ENCODE measurements at places on chromosomes 16 and 17. TPM values are rescaled to one million over a fixed set of nuclear protein-coding genes. Genes with fewer than 3 reads are reported as not detected.

CPNE7 gene
- not detected for polyA plus RNA-seq

ITGAL gene
- 4.1 TPM for polyA plus RNA-seq

HOXB9 gene
- polyA plus RNA-seq: 0.43 TPM

MAPT gene
- polyA plus RNA-seq: 8.2 TPM

EPN3 gene
- polyA plus RNA-seq: 1.5 TPM

PYY gene
- not detected for polyA plus RNA-seq

NPB gene
- 0.96 TPM for polyA plus RNA-seq

DNA sequence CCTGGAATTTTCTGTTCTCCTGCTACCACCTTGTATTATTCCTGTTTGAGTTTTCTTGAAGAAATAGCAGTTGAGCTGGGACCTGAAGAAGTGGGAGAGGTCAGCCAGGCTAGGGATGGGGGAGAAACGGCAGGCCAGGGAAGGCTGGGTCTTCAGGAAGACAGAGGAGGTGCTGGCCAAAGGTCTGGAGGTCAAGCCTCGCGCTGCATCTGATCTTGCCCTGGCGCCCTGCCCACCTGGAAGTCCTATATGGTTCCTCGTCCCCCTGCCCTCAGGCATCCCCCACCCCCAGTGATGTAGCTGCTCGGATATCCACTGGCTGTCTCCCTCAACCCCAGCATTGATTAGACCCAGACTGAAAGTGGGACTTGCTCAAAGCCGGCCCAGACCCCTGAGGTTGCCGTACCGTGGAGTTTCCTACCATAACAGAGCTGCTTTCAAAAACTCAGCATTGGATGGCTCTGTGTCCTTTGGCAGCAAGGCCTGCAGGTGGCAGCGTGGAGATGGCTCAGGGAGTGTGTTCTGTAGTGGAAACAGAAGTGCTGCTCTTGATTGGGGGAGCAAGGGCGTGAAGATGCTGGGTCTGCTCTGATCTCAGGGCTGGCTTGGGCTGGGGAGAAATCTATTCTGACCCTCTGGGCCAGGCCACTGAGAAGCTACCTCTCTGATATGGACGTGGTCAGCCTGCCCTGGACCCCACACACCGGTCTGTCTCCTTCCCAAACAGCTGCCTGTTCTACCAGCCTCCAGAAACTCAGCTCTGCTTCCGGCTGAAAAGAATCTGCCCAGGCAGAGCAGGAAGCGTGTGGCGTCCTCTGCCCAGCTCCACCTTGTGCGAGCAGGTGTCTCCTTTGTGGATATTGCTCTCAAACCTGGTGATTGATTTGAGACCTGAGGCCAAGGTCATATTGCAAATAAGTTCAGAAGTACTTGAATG, 107.0 kb upstream of the CACNG5 start:
- DNase-seq: peak; percentile 56

- no peak for DNase-seq
Measured at GRCh38 chr17:71522383-71522782, 598.4 kb upstream of the SOX9 start.

- DNase-seq: no peak
Measured at GRCh38 chr17:71458322-71458721, 662.5 kb upstream of the SOX9 start.

GRCh38 chr17:48561884-48562810, 16.0 kb downstream of the HOXB4 start:
- no peak for DNase-seq

DNA sequence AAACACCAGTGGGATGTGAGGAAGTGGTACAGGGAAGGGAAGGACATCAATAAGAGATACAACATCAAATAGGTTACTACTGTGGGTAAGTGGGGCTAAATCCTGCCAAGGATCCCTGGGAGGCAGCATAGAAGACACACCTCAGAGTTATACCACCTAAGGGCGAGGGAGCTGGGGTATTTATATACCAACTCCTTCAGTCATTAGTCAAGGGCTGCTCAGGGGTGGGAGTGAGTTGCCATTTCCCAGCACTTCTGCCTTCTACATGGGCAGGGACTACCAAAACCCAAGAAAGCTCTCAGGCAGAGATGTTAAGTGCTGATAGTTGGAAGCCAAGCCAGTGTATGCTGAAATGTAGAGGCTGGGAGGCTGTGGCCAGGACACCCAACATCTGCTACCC, 57.5 kb upstream of the MARCHF10 start:
- DNase-seq: no peak

GRCh38 chr17:72125742-72126141, 4.9 kb downstream of the SOX9 start:
- DNase-seq: no peak

DNA sequence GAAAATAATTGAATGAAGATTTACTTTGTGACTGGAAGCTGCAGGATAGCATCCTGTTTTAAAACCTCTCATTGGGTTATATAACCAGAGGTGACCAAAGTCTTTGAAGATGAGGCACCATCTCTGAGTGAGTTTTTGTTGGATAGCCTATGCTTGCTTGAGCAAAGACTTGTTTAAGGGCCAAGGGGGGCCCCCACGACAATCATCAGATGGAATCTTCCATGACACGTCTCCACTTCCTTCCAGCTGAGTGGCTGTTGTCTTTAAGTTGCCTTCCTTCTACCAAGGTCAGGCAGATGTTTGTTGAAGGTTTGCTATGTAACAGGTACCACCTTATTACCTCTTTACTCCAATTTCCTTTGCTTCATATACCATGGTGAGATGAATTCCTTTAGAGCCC, 188.8 kb downstream of the PRKCA start:
- no peak for DNase-seq

GRCh38 chr16:67910158-67910557, 17.1 kb downstream of the PSKH1 start:
- no peak for DNase-seq

GRCh38 chr17:298791-299450, 53.7 kb downstream of the RPH3AL start:
- DNase-seq: peak; percentile 68

- DNase-seq: no peak
Measured at GRCh38 chr16:64586781-64587180, 535.1 kb downstream of the CDH11 start.

- no peak for DNase-seq
Measured at GRCh38 chr17:77215281-77215680, 74.5 kb downstream of the SEC14L1 start.

DNA sequence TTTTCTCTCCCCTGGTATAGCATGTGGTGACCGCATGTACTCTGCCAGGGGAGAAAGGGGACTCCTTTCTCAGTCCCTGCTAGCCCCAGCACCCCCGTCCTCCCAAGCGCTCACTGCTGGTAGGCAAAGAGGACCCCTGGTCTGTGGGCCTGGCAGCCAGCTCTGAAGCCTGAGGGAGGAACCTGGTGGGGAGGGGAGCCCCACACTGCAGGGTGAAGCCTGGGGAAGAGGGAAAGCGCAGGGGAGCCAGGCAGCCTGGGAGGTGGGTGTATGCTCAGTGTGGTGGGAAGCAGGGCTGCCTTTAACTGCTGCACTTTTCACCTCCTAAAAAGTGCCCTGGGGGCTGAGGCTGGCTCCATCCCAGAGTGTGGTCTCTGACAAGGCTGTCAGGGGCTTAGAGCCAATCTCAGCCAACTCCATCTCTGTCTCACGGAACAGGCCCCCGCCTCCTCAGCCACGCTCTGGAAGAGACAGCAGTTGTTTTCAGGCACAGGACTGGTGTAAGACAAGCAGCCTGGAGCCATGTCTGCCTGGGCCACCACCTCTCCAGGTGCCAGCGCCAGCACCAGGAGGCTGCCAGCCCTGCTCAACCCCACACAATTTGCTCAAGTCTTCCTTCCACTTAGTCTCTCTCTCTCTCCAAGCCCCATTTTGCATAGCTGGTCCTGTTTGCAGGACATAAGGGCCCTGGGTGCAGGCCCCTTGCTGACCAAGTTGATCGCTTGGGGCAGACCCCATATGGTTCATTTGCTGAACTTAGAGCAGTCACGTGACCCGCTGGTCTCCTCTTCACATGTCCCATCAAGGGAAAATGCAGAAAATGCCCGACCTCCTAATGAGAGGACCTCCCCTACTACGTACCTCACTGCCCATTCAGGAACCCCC, 14.7 kb upstream of the TBX2 start:
- DNase-seq: no peak

DNA sequence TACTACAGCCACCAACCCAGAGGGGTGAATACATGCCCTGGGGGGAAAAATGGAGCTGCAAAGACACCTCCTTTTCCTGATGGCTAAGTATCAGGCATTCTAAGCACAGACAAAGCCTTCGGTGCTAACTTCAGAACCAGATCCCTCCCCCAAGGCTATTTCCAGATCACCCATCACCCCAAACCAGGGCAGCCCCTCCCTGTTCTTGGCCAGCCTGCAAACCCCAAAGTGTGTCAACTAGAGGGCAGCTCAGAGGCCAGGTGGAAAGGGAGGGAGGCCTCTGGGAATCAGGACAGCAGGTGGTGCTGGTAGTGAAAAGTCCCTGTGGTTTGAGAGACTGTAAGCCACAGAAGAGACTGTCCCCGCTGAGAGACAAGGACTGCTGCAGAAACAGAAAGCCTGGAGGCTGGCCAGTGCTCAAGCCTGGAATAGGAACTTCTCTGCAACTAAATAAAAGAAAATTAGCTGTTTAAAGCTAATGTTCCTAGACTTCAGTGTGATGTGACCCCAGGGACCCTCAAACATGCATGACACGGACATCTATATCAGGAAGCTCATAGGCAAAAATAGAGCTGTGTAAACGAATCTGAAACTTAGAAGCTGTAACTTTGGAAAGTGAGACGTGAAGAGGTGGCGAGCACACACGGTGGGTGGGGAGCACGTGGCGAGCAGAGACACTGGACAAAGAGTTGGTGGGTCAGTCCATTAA, 9.1 kb downstream of the TUBG1 start:
- DNase-seq: peak; percentile 46

GRCh38 chr17:72362376-72363088, 241.7 kb downstream of the SOX9 start:
- DNase-seq: no peak

DNA sequence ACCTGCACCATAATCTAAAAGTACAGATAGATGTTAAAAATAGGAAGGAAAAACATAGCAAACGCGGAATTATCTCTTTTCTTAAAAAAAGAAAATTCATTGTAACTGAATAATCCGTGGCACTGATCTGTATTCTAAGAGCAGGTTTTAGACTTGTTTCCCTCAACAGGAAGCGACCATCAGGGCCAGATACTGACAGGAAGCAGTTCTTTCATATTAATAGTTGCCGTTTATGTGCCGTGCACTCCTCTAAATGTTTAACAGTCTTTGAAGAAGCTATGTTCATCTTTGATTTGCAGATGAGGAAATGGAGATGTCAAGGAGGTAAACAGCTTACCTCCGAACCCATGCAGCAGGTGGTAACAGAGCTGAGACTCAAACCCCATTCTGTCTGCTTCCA, 23.6 kb downstream of the DYNLRB2 start:
- DNase-seq: no peak

DNA sequence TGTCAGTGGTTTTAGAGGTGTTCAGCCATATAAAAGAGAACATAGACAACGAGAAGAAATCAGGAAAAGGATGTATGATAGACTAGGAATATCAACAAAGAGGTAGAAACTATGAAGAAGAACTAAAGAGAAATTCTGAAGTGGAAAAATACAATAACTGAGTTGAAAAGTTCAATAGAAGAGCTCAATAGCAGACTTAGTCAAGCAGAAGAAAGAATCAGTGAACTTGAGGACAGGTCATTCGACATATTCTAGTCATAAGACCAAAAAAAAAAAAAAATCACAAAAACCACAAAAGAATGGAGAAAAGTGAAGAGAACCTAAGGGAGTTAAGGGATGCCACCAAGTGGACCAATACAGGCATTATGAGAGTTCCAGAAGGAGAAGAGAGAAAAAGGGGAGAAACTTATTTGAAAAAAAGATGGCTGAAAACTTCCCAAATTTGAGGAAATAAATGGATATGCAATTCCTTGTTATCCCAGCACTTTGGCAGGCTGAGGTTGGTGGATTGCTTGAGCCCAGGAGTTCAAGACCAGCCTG, 321.2 kb downstream of the ABCC12 start:
- no peak for DNase-seq

DNA sequence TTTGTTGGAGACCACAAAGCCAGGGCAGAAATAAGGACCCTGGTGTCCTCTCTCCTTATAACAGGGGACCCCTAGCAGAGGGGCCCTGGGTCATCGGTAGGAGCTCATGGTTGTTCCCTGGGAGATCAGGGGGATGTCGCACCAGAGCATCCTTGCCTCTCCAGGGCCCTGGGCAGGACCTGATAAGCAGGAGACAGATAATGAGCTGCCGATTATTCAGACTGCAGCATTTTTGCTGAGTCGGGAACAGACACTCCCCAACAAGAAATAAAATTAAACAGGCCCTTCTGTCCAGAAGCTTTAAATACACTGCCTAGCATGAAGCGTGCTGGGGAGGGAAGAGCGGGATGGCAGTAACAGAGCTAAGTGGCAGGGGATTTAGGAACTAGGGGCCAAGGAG, 15.4 kb upstream of the GFAP start:
- DNase-seq: no peak

DNA sequence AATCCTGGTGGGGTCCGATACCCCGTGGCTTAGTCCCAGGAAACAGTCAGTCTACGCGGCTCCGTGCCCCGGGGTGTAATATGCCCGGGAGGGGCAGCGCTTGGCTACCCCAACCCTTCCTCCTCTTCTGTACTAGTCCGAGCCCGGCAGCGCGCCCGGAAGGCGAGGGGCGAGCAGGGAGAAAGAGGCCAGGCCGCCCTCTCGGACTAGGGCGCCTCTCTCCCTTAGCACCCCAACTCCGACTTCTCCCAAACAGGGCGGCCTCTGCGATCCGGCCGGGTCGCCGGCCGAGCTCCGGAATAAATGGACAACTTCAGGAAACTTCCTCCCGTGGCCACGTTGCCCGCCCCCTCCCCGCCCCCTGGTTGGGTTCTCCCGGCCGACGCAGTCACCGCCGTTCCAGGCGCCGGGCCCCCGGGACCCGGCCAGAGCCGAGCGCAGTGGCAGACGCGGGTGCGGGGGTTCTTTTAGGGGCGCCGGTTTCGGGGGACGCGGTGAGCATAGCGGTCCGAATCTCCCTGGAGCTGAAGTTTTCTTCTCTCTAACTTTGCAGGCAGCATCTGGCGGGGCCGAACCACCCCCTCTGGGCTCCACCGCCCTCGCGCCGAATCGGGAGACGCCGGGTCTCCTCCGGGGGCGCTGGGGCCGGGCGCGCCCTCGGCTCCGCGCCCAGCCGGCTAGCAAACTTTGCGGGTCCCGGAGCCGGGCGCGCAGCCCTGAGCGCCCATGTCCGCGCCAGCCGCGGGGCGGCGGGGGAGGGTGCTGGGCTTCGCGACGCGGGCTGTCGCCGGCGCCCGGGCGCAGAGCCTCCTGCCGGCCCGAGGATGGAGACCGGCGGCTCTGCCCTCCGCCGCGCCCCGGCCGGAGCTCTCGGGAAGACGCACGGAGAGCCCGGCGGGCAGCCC, at the start of gene SDK2:
SDK2 (minus strand) TSS at position 301 of the 905 bp plus-strand sequence. CDS start 357 bp downstream, outside the sequence.
- DNase-seq: no peak

GRCh38 chr17:67434061-67434525, 57.0 kb downstream of the PITPNC1 start:
- DNase-seq: peak; percentile 9

GRCh38 chr16:49194537-49195236, 87.0 kb downstream of the CBLN1 start:
- DNase-seq: no peak

DNA sequence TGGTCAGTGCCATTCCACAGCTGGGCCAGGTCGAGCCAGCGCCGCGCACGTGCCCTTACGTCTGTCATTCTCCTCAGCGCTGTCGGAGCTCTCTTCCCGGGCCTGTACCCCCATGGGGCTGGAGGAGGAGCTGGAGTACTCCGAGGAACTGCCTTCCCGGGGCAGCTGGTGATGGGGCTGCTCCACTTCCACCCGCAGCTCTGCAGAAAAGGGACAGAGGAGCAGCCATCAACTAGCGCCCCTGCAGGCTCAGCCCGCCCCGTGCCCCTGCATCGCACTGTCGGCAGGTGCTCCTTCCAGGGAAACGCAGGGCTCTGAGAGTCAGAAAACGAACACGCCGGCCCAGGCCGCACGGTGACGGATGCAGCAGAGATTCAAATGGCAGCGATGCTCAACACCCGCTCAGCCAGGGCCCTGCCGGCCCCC, 20.9 kb downstream of the MAP1LC3B start:
- DNase-seq: no peak
